Activated CD8-positive, alpha-beta memory T cell treated with anti-CD3 and anti-CD28 coated beads for 1 hour (primary cell): ENCODE measurements at places on chromosomes 6 and 20.
A peak's percentile ranks its signal among the peaks of the same experiment; 100 is the strongest.

DNA sequence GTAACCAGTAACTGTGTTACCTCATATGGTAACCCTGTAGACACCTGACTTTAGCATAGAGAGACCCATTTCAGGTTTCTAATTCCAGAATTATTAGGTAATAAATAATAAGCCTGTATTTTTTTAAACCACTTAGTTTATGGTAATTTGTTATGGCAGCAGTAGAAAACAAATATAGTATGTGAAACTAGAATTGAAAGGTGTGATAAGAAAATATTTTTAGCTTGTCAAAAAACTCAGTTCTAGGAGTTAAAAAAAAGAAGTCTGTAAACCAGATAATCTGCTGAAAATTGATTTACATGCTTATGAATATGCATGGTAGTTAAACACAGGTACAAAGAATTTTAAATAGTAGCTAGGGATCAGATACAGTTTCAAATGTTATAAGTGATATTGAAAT lies 695.0 kb upstream of the GJE1 start:
- no peak for DNase-seq

- no peak for DNase-seq
These were observed 83.7 kb upstream of the TMEM30A start for GRCh38 chr6:75368151-75368779.

- DNase-seq: no peak
These were observed 31.2 kb upstream of the MAPK13 start for GRCh38 chr6:36098920-36099647.

- DNase-seq: peak; percentile 99
These were observed at the start of gene RMND1 for GRCh38 chr6:151451950-151452749. Gene RMND1 (minus strand): TSS chr6:151452126. CDS start chr6:151445811, 6,315 bp downstream.

DNA sequence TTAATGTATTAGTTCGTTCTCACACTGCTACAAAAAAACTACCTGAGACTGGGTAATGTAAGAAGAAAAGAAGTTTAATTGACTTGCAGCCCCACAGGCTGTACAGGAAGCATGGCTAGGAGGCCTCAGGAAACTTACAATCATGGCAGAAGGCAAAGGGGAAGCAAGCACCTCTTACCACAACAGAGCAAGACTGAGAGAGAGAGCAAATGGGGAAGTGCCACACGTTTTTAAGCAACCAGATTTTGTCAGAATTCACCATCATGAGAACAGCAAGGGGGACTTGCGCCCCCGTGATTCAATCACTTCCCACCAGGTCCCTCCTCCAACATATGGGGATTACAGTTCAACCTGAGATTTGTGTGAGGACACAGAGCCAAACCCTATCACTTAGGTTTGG lies 70.8 kb upstream of the SRSF6 start:
- no peak for DNase-seq

DNA sequence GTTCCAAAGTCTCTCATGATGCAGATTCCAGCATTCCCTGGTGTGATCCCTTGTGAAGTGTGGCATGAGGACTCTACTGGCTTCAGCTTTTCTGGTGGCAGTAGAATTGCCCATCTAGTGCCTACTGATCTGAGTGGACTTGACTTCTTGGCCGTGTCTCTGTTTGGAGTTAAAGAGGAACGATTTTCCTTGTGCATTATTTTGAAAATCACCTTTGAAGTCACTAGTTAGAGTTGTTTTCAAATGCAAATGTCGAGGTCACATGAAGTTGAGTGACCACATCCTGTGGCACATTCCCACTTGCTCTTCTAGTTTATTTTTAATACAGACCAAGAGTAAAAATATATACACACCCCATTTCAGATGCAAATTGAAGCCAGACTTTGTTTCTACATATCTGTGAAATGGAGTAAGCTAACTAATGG lies 270.7 kb upstream of the TAB2 start:
- DNase-seq: no peak

- DNase-seq: no peak
These were observed 303.4 kb downstream of the PLCB1 start for GRCh38 chr20:8435285-8436035.

- no peak for DNase-seq
These were observed 46.3 kb upstream of the PLN start for GRCh38 chr6:118501765-118502164.

- no peak for DNase-seq
These were observed 156.4 kb upstream of the SYNCRIP start for GRCh38 chr6:85798931-85799652.

DNA sequence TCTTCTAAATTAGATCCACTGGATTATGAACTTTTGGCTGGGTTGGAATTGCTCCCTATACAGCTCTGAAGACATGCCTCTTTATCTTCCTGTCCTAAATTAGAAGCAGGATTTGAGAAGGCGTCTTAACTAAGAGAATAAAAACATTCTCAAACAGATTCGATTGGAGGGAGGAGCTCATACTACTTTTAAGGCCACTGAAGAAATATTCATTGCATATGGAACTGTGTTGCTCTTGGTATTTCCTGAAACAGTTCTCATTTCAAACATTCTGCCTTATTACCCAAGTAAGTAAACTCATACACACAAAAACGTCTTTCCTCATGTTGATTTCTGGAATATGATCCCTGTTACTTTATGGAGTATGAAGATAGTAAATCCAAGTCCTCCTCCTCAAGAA lies 519.7 kb upstream of the CDH4 start:
- no peak for DNase-seq

DNA sequence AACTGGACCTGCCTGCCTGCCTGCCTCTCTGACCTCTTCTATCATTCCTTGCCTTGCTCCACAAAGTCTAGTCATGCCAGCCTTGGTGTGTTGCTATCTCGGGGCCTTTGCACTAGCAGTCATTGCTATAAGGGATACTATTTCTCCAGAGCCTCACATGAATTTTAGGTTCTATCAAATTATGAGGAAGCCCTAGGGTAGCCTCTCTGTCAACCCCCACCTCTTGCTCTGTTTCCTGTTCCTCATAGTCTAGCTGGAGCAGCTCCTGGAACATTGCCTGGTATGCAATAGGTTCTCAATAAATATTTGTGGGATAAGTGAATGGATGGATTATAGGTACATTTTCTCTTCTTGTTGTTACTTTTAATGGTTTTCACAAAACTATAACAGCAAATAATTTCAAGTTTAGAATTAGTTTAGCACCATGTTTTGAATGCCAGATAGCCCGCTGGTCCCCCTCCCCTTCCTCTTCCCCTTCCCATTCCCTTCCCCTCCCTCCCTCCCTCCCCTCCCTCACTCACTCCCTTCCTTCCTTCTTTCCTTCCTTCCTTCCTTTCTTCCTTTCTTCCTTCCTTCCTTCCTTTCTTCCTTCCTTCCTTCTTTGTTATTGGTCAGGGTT lies 46.9 kb upstream of the DTNBP1 start:
- no peak for DNase-seq

DNA sequence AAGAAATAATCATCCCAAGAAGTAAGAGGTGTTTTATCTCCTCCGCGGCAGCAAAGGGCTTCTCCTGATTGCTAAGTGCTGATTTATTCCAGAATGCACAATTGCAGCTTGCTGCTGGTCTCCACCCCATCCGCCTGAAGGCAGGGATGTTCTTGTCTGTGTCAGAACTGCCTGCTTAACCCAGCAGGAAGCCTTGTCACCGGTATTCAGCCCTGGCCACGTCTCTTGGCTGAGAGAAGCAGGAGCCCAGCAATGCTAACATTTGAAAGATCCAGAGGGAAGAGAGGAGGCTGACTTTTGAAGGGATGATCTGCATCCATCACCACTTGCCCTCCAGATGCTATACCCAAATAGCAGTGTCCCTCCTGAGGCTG lies 4.2 kb downstream of the SCML4 start:
- DNase-seq: no peak
